ENCODE measurements at places on chromosomes 1 and 21.

DNA sequence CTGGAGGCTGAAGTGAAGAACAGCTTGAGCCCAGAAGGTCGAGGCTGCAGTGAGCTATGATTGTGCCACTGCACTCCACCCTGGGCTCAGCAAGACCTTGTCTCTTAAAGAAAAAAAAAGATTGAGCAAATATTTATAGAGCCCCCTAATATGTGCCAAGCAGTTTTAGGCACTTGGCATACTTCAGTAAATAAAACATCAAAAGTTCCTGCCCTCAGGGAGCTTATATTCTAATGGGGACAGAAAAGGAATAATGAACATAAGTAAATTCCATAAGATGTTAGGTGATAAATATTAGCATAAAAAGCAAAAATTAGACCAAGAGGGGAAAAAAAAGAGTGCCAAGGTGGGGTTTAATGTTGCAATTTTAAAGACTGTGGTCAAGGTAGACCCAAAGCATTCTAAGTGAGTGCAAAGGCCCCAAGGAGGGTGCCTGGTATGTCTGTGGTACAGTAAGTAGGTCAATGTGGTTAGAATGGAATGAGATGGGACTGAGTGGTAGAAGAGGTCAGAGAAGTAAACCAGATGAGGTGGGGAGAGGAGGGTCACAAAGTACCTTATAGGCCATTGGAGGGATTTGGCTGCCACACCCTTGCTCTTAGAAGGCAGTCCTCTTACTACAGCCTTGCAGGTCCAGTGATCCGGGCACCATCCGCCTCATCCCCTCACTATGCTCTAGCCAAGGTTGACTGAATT, 2.2 kb upstream of the TOE1 start:
- DNase-seq: no peak

DNA sequence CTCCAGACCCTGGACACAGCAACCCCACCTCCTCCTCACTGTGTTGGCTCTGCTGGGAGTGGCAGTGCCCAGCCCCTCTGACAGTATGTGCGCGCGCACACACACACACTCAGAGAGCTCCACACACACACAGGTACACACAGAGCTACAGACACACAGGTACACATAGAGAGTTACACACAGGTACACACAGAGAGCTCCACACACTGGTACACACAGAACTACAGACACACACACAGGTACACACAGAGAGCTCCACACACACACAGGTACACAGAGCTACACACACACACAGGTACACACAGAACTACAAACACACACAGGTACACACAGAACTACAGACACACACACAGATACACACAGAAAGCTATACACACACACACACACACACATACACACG, 6.3 kb upstream of the PRKCZ start:
- DNase-seq: no peak

DNA sequence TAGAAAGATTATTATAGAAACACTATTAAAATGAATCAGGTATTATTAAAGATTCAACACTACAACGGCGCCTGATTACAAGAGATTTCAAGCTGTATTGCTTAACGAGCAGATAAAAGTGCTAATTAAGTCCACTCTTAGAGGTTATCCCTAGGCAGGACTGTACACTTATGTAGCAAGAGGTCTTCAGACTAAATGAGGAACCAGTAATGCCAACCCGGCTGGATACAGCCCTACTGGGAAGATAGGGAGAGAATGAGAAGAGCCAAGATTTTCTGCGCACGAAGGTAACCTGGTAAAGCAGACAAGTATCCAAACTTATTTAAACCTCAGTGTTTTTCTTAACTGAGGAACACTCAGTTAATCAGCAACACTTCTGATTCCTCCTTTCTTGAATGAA, 115.7 kb upstream of the HIVEP3 start:
- DNase-seq: no peak

DNA sequence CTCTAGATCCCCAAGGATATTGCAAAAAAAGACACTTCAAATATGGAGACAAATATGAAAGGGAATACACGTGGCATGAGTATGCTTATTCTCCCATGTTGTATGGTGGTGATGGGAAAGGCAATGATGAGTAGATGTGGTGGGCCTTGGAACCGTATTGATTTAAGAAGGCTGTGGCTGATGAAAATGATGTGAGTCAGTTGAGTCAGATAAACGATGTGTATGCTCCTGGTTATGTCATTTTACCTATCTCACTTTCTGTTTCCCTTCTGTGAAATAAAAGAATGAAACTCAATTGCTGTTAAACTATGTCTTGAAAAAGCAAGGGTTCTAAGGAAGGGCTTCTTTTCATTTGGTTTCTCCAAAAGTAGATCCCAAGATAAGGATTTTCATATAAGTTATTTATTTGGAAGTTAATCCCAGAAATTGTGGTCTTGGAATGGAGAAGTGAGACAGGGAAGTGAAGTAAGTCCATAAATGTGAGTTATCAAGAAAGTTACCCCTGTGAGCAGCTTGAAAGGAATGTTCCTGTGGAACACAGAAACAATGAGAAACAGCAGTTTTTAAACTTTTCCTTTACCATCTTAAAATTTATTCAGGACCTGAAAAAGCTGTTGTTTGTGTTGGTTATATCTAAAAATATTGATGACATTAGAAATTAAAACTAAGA, 292.0 kb downstream of the DUSP10 start:
- no peak for DNase-seq

- DNase-seq: no peak
Measured at GRCh38 chr1:114296413-114296812, 142.7 kb upstream of the SYT6 start.

DNA sequence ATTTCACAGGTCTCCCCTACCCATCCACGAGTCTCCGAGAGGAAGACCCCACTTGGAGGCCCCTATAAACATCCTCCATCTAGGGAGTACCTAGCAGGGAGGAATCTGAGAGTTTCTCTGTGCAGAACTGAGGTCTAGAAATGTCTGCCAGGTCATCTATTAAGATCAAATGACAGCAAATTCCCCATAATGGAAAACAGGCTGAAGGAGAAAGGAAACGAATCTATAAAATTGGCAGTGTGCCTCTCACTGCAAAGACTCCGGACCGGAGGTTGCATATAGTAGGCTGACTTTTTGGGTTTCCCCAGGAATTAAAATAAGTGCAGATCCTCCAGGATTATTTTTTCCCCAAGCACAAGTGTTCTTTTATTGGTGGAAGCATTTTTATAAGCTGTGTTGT, 57.7 kb downstream of the NMNAT2 start:
- no peak for DNase-seq

GRCh38 chr1:162357681-162358266, 18.9 kb downstream of the SPATA46 start:
- DNase-seq: peak; percentile 15

GRCh38 chr1:230977761-230978490, 735 bp downstream of the TTC13 start:
- DNase-seq: peak; percentile 18

GRCh38 chr1:99696616-99697015, 50.7 kb downstream of the PALMD start:
- no peak for DNase-seq

DNA sequence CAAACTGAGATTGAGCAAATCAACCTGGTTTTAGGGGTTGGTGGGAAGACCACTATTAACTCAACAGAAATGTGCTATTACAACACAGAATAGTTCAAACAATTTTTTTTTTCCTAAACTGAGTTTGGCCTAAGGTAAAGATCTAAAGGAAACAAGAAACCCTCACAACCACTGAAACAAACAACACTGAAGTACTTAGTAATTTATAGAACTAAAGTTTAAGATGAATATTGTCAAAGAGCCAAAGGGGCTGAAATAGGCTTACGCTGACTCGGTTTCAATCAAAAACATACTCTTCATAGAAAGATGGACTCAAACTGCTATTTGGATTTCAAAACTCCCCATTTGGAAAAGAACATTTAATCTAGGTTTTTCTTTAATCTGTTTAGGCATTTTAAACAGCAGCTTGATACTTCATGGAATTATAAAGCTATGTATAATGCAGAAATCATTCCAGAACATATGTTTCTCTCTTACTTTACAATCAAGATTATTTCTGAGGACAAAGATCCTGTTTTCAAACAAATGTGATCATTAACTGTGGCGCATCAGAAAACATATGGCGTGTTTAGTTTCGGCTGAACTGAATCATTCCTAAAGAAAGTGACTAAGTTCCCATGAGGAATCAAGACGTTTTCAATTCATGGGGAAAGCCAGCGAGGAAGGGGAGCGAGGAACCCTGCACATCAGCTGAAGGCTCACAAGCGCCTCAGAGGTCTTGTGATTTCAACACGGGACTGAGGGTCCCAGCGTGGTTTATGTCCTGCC, 62.7 kb downstream of the SYT6 start:
- DNase-seq: no peak

DNA sequence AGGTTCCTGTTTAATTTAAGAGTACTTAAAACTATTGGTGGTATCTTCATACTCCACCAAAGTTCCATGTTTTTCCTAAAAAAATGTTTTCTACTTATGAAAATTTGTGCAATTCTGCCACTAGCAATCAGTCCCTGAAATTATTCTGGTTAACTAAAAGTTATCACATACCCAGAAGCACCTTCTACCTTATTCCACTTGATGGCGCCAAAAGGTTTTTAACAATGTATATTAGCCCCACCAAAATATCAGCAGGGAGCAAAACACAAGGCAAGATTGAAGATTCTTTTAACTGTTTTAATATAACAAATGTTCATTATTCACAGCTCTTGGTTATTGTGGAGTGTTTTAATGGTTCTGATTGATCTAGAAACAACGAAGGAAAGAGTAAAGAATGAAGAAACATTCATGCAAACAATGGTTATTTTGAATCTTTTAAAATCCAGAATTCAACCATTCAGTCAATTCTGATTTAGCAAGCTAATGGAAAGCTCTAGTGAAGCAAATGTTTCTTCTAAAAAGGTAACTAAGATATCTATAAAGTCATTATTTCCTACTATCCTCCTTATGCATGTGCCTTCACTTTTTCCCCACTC, 67.2 kb downstream of the TTLL7 start:
- DNase-seq: peak; percentile 62

DNA sequence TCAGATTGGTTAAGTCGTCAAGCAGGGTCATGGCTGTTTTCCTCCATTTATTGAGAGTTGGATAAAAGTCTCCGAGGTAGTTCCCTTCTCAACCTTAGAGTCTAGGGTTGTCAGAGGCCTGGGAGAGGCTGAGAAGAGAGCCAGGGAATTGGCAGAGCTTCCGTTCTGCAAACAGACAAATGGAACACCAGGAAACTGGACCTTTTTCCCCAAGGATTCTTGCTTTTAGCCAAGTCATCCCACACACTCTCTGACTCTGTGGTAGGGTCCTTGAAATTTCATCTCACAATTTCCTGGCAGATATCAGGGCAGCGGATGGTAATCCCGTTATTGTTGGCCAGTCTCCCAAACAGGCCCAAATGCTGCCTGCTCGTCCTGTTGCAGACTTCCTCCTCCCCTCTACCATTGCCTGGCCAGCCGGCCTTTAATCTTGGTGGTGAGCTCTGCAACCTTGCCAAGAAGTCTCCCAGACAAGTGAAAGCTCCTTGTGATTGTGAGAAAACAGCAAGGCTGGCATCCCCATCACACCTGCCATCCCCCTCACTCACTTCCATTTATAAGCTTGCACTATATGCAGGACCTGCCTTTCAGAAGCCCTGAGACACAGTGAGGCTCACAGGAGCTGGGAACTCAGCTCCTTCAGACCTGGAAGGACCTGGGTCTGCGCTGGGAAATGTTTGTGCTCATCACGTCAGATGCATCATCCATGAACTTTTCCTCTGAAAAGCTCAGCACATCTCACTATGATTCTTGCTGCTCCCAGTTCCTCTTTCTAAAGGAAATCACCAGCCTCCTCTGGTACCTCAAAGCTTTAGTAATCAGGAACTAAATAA, 13.7 kb upstream of the SRP9 start:
- no peak for DNase-seq

DNA sequence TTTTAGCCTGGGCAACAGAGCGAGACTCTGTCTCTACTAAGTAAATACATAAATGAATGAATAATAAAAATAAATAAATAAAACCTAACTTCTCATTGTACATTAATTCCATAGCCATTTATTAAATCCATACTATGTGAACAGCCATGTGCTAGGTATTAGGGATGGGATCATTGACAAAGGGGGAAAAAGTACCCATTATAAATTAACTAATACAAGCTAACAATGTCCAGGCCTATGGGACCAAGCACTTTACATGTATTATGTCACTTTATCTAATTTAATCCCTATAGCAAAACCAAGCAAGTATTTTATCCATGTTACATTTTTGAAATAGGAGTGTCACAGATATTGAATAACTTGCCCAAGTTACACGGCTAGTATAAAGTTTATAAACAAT, 2.6 kb upstream of the CDC7 start:
- no peak for DNase-seq

GRCh38 chr21:14763695-14764064, 217.6 kb upstream of the SAMSN1 start:
- DNase-seq: no peak

DNA sequence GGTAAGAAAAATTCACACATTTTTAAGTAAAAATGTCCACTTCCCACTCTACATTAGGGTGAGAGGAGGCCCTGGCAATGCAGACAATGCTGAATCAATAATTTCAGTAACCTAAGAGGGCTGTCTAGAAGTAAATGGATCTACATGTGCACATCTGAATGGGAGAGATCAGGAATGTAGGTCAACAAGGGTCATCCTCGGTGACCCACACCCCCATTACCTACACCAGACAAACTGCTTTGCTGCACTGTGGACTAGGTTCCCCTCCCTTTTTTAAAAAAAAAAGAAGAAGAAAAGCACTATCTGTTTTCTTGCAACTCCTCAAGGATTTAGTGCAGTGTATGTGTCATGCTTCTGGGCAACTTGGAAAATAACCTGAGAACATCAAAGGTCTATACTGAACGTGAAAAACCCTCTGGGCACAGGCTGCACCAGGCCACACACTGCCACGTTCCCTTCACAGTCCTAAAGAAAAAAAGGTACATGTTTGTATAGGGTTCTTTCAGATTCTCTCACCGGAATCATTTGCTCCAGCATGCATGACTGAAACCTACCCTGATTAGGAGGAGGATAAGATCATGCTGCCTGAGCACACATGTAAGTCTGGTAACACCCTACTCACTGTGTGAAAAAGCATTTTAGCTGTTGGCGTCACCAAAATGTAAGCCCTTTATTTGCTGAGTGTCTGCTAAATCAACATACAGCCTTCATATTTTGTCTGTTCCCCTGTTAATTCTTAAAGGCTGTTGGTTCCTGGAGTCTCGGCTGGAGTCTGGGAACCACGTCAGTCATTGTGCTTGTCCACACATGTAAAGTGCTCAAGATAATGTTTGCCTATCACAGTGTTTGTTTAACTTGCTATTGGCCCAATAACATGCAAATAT, 341.0 kb downstream of the SMYD3 start:
- no peak for DNase-seq

- DNase-seq: no peak
Measured at GRCh38 chr1:207919523-207920170, 8.7 kb upstream of the CD34 start.

GRCh38 chr1:119011706-119012105, 23.6 kb upstream of the TBX15 start:
- no peak for DNase-seq

Measured in CD4-positive, alpha-beta T cell treated with Interleukin-17A for 1 hour (primary cell).